ENCODE measurements at places on chromosomes 5 and 9.

- no peak for DNase-seq
Observed at GRCh38 chr5:60522292-60522905, 177.6 kb downstream of the DEPDC1B start.

DNA sequence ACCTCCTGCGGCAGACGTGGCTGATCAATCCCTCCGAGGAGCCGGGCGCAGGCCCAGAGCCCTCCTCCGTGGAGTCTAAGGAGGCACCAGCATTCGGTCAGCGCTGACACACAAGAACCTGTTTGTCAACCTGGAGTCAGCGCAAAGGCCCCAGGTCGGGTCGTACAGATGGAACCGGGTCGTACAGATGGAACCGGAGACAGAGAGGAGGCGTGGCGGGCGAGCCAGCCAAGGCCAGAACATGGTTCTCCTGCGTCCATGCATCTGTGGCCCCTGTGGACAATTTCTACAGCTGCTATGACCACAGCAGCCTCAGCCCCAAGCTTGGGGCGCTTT lies 125.1 kb upstream of the SARDH start:
- DNase-seq = no peak

DNA sequence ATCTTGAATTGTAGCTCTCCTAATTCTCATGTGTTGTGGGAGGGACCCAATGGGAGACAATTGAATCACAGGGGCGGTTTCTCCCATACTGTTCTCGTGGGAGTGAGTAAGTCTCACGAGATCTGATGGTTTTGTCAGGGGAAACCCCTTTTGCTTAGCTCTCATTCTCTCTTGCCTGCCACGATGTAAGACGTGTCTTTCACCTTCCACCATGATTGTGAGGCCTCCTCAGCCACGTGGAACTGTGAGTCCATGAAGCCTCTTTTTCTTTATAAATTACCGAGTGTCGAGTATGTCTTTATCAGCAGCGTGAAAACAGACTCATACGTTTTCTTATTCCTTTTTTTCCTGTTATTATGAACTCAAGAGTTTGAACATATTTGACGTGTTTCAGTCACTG lies 39.1 kb downstream of the RETREG1 start:
- no peak for DNase-seq

DNA sequence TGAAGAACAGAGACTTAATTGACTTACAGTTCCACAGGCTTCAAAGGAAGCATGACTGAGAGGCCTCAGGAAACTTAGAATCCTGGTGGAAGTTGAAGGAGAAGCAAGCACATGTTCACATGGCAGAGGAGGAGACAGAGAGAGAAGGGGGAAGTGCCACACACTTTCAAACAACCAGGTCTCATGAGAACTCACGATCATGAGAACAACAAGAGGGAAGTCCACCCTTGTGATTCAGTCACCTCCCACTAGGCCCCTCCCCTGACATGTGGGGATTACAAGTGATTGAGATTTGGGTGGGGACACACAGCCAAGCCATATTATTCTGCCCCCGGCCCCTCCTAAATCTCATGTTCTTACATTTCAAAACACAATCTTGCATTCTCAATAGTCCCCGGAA lies 19.5 kb downstream of the NR3C1 start:
- DNase-seq = no peak

GRCh38 chr9:70080481-70081119 lies 37.0 kb downstream of the MAMDC2 start:
- no peak for DNase-seq

GRCh38 chr9:94879230-94879629 lies 152.7 kb downstream of the AOPEP start:
- DNase-seq = no peak

DNA sequence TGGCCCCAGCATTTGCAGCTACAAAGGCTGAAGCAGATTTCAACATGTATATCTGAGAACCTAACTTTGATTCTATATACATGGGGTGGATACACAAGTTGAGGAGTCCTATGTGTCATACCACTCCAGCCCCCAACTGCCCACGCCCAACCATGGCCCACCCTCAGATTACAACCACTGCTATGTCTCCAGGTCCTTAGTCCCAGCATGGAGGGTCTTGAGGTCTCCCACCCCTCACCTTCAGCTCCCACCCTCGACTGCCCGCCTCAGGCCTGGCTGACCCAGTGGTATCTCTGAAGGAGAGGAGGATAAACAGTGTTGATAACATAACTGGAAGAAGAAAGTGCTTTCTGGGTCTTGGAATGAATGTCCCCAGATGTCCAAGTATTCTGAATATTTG lies 8.2 kb downstream of the SOWAHA start:
- no peak for DNase-seq

- no peak for DNase-seq
Observed at GRCh38 chr5:133340002-133340755, 272.2 kb downstream of the FSTL4 start.

DNA sequence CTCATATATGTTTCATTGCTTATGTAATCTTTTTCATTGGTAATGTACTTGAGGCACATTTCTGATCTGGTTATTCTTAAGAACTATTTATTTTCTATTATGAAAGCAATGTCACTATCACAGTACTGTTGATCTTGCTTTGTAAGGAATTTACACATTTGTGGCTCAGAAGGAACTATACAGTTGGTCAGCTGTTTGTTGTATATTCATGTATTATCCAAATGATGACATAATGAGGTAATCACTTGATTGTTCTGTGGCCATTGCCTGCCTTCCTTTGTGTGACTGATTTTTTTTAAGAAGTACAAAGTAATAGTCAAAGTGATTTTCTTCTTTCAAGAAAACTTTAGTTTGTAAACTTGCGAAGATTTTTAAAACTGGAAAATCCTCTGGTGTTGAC lies 399.9 kb downstream of the TMEM161B start:
- DNase-seq = no peak

GRCh38 chr9:94613003-94613402 lies 19.4 kb upstream of the FBP2 start:
- no peak for DNase-seq

DNA sequence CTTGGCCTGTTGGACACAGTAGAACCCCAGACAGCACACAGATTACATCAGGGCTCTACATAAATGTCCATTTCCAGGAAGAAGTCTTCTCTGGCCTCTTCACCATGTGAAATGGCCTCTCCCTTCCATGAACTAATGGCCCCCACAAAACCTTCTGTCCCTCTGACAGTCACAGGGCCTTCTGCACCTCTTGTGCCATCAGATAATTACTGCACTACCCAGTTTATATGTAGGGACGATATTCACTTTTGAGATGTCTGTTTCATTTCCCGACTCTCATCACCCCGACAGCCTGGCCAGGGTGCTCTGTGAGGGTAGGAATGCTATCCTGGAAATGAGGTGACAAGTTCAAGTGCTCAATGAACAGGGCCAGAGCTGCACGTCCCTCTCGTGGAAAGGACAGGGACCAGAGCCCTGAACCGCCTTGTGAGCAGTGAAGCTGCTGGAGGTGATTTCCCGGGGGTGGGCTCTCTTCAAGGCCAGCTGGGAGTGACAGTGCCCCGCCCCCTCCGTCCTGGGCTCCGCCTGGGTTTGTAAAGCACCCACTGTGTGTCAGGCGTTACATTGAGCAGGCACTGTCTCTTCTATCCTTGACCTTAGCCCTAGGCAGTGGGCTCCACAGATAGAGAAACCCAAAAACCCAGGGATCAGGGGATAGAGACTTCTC lies 3.0 kb upstream of the FAM78A start:
- no peak for DNase-seq

- no peak for DNase-seq
Observed at GRCh38 chr9:92525306-92525705, 10.5 kb downstream of the ECM2 start.

DNA sequence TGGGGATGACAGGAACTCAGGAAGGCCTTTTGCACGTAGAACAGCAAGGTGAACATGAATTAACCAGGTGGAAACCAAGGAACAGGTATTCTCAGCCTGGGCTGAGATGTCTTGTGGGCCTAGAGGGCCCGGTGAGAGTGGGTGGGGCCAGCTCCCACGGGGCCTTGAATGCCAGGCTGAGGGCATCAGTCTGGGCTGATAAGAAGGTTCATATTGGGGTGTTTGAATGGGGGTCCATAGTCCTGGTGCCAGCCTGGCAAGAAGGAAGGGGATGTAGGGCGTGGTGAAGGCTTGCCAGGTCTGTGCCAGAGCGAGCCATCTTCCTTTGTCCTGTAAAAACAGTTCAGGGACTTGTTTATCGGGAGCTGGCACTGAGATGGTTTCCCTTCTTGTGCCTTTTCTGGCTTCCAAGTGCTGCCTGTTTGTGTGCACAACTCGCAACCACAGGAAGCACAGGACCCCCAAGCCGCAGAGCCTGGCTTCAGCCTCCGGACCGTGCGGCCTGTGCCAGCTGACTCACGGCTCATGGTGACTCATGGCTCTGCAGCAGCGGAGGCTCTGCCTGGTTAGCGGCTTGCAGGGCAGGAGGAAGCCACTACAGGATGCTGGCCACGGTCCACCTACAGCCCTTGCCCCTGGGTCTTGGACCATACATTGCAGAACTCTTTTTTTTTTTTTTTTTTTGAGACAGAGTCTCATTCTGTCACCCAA lies 2.4 kb downstream of the CARD19 start:
- no peak for DNase-seq

GRCh38 chr5:5572976-5573797 lies 150.7 kb downstream of the ICE1 start:
- no peak for DNase-seq

DNA sequence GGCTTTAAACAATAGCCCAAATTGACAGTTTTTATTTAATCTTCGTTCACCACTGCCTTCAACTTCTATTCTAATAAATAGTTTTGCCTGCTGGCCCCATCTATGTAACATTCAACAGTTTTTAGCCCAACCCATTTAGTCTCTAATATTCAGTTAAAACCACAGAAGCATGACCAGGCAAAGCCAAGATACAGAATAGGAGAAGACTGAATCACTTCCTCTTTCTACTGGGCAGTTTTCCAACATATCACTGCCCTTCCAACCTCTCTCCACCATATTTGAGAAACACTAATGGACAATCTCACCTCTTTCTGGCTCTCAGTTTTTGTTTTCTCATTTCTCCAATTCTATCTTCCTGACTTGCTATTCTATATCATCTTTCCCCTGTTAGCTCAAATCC lies 352.9 kb downstream of the DNAH5 start:
- DNase-seq = no peak

GRCh38 chr9:131744171-131744719 lies 4.4 kb upstream of the RAPGEF1 start:
- DNase-seq = no peak

DNA sequence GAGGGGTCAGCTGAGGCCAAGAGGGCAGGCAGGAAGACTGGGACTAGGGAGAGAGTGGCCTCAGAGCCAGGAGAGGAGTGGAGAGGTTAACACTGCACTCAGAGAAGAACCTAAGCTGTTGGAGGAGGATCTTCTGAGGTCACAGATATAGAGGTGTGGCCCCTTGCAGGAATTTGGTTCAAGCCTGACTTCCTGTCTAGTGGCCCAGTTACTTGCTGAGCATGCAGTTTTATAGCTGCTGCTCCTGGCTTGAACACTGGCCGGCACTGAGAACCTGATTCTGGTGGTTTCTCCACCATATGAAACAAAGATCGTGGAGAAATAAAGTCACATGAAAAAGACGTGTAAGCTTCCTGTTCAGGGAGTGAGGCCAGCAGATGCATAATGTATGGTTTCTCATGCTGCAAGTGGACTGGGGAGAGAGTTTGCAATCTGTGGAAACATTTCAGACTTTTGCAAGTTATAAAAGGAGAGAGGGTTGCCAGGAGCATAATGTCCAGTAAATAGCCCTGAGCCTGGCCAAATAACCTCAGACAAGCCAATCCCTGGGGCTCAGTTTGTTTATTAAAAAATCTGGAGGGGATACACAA lies 82.6 kb downstream of the GALNT10 start:
- no peak for DNase-seq

DNA sequence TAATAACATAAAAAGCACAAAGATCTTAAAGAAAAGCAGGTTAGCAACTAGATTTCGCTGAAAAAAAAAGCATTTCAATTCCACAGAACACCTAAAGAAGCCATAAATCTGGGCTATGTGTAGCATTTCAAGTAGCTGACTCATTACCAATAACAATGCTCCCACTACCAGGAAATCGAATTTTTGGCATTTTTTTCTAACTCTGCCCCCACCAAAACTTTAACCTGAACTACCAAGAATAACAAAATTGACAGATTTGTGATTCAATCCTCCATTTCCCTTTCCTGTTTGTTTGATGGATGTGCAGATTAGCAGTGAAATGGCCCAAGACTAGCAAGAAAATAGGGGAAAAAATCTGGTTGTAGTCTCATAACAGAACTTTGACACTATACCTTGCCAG lies 180.2 kb downstream of the RASEF start:
- DNase-seq = no peak
